ENCODE measurements at places on chromosomes 5 and 9. TPM values are rescaled to one million over a fixed set of nuclear protein-coding genes. Genes with fewer than 3 reads are reported as not detected.
A peak's percentile ranks its signal among the peaks of the same experiment; 100 is the strongest.

DNA sequence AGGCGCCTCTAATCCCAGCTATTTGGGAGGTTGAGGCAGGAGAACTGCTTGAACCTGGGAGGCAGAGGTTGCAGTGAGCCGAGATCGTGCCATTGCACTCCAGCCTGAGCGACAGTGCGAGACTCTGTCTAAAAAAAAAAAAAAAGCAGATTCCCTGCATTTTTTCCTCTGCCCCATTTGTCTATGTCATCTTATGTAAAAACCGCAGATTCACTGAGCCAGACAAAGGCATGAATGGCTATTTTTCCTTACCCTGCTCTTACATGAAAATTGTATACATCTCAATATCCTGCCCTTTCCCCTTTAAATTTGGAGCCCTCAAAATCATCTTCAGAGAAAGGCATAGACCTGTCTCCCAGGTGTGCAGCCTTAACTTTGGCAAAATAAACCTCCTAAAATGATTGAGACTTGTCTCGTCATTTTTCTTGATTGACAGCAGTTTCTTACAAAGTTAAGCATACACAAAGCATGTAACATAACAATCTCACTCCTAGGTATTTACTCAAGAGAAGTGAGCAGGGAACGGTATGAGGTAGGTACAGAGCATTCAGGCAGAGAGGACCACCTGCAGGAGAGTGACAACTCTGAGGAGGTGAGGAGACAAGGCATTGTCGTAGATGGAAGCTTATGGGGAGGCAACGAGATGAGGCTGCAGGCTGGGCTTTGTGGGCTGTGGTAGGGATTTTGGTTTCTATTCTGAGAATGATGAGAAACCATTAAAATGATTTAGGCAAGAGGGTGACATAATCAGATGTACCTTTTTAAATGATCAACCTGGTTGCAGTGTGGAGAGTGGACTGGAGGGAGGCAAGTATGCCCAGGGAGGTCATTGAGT is 65.7 kb upstream of the IL6ST start:
- no peak for DNase-seq
- no peaks in the 10 kb centered on the region for H3K27me3 ChIP-seq
- no peaks in the 10 kb centered on the region for H3K36me3 ChIP-seq
- H3K4me3 ChIP-seq: no peak overlapping the region
- H3K27ac ChIP-seq: no peak overlapping the region

- H3K27ac ChIP-seq: peak within 1 kb of the TSS; percentile 79
- no peaks in the 10 kb centered on the region for H3K36me3 ChIP-seq
- DNase-seq: no peak
- no peaks in the 10 kb centered on the region for H3K27me3 ChIP-seq
- H3K4me3 ChIP-seq: peak within 1 kb of the TSS; percentile 41
These were observed at the start of gene ANXA1 for GRCh38 chr9:73151653-73152542. Gene ANXA1, plus strand, starts transcription at chr9:73151865. Its CDS starts 6,671 bp downstream, at chr9:73158536.

DNA sequence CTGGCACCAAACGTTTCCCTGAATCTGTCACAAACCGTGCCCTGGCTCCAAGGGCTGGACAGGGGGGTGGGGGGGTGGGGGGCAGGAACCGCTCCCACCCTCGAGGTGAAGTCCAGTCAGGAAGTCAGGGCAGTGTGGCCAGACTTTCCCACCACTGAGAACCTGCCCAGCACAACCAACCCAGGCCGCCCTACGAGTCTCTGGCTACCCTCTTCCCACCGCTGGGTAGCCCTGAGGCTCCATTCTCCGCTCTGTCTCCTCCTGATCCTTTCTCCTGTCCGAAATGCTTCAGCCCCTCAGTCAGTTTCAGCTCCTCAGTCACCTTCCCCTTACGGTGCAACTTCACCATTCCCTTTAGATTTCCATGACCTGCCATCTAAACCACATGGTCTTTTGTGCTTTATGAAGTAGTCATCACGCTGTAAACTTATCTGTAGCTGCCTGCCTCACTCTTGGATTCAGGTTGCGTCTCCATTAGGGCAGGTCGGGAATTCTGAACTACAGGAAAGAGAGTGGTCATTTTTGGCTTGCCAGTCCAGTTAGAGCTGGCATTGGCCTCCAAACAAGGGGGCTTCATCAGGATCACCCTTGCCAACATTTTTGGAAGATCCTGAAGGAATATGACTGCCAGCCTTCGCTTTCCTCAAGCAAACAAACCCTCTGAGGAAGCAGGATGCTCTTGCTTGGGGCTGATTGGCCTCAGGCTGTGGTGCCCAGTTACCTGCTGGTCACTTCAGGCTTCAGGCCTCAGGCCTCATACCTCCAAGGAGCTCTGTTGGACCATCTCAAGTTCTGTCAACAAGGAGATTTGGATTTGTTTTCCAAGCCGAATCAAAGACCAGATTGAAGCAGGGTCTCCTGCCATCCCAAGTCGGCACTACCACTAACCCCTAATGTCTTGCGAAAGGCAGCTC is 794 bp upstream of the DCAF12 start:
- DNase-seq: no peak
- H3K27me3 ChIP-seq: no peaks in the 10 kb centered on the region
- H3K4me3 ChIP-seq: peak overlapping the region; percentile 85
- H3K4me1 ChIP-seq: peaks cover 27% of the 10 kb centered on the region
- peak overlapping the region; percentile 92 for H3K27ac ChIP-seq
- H3K36me3 ChIP-seq: no peaks in the 10 kb centered on the region

GRCh38 chr5:119420169-119420568 is 32.1 kb upstream of the HSD17B4 start:
- peaks cover 15% of the 10 kb centered on the region for H3K4me1 ChIP-seq
- H3K27ac ChIP-seq: no peak overlapping the region
- H3K36me3 ChIP-seq: no peaks in the 10 kb centered on the region
- no peaks in the 10 kb centered on the region for H3K27me3 ChIP-seq

Gene SCGB3A2
- not detected for total RNA-seq

All from stomach (tissue), 19 donors.